T-helper 2 cell (primary cell): ENCODE measurements at places on chromosomes 7 and 10.

GRCh38 chr7:33677556-33677955, 227.8 kb upstream of the BMPER start:
- no peak for DNase-seq

GRCh38 chr10:121069061-121069850, 218.1 kb downstream of the WDR11 start:
- no peak for DNase-seq

DNA sequence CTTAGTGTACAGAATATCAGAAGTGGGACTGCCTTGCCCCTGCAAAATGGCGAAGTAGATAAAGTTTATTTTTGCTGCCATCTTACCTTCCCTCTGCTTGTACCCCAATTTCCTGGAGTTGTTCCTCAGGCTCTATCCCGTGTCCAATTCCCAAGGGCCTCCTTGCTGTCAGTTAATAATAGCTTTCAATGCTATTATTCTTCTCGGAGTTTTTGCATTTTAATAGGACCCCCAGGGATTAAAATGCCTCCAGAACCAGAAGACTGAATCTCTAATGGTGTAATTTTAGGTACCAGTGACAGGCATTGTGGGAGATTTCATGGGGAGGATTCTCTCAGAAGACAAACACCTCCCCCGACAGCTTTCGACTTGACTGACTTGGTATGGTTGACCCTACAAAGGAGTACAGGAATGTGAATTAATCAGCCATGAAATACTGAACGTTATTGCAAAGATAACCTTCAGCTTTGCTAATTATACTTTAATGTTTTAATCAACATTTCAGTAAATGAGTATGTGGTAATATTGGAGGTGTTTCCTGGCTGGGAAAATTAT, 75.2 kb downstream of the ZNF22 start:
- no peak for DNase-seq

DNA sequence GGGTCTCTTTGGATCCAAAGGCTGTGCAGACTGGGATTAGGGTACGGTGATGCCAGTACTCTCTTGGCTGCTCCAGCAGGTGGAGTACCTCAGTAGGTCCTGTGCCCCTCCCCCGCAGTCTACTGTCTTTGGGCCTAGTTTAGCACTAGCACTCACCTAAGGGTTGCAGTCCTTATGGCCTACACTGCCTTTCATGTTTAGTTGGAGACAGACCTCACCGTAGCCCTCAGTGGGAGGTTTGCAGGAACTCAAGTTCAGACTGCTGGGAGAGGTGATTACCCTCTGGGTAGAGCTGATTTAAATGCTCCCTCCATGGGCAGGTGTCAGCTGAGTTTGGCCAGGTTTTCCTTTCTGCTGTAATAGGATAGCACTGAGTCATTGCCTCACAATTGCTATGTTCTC, 210.8 kb upstream of the TMEM196 start:
- no peak for DNase-seq

GRCh38 chr7:15508258-15508657, 53.6 kb downstream of the AGMO start:
- no peak for DNase-seq

DNA sequence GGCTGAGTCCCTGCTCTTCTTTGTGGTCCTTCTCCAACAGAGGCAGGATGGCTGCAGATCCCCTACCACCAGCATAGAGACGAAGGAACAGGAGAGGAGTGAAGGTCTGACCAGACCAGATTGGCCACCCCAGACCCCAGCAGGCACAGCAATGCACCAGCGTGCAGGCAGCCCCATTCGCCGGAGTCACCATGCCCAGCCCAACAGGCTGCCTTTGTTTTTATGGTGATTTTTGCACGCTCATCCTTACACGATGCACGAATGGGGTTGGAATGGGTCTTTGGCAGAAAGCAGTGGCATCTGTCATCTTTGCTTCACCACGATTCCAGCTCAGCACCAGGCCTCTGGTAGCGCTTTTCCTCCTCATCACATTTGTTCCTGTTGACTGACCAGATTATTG, 427.6 kb downstream of the INHBA start:
- DNase-seq: no peak
